Prostate gland (tissue), 2 donors: ENCODE measurements at places on chromosomes 3 and 15.
A peak's percentile ranks its signal among the peaks of the same experiment; 100 is the strongest.

DNA sequence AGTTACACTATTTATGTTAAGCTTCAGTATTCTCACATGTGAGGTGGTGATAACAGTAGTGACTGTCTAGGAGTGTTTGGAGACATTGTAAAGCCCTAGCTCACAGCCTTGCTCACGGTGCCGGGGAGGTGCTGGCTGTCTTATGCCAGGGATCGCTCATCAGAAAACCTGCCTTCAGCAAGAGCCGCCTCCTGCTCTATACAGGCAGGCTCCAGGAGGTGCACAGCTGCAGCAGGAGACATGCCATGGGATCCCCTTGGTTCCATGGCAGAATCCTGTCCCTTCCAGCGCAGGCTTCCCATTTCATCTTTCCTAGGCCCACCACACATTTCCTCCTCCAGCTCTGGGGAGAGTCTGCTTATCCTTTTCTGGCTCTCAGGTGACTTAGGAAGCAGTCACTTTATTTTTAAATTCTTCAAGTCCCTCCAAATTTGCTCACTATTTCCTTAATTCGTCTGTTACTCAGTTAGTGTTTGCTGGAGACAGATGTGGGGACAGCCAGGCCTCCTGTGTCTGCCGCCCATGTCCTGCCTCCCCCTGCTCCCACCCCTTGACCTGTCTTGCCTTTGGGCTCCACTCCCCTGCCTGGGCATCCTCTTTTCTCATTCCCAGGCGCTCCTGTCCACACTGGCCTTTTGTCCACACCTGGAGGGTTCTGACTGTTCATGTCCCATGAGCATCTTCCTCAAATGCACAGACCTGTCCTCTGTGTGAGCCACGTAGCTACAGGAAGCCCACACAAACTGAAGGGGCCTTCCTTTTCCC lies 31.7 kb downstream of the SLCO2A1 start:
- DNase-seq = no peak

DNA sequence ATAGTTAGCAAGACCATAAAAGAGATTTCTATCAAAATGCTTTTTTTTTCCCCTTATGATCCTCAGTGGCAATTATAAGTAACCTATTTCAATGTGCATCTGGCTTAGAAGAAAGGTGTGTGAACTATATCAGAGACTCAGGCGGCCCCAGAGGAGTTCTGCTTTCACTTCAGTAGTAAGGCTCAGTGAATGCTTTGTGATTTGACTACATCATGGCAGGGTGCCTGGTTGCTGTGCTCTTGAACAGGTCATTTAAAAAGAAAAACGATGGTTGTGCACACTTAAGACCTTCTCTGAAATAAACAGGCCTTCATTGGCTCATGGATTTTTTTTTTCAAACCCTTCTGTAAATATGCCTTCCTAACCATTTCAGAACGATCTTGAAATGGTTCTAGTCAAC lies 400.4 kb upstream of the RARB start:
- no peak for DNase-seq

DNA sequence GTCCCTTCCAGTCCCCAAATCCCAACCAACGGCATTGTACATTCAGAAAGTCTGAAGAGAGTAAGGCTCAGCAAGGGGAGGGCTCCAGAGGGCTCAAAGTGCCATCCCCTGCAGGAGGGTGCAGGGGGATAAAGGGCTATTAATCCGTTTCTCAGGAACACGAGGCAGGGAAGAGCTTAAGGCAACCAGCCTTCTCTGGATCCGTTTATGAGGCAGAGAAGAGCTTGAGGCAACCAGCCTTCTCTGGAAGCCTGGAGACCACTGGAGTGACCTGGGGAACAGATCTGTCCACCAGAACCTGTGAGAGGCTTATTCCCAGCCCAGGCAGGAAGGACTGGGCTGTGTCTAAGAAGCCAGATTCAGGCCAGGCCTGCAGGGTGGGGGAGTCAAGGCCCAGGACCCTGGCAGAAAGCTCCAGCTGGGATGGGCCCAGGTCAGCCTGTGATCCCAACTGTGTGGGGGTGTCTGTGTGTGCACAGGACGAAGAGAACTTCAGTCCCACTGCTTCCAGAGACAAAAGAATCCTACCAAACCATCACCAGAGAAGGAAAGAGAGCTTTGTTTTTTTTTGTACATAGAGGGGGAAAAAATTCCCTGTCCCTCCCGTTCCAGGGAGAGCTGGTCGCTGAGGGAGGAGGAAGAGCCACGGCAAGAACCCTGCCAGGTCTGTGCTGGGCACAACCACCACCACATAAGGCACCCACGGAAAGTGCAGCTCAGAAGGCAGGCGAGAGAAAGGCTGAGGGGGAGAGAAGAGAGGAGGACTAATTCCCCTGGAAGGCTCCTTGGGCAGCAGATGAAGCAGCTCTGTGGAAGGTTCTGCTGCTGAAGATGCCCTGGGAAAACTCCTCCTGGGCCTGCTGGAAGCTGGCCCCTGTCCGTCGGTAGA lies 1.6 kb upstream of the ULK3 start:
- DNase-seq = no peak

DNA sequence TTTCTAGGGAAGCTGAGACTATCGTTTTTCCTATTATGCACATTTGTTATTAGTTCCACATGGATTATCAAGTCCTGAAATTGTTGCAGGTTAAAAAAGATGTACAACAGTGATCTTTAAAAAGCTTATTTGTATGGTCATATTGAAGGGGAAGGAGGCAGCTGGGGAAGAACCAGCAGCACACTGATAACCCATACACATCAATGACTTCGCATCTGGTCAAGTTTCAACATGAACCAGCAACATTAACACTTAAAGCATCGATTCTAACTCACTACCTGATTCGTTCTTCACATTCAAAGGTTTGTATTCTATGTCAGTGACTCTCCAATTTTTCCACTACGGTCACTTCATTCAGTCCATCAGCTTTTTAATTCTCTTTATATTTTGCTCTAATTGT lies 56.4 kb downstream of the NCEH1 start:
- no peak for DNase-seq

GRCh38 chr15:28167042-28167441 lies 67.9 kb upstream of the OCA2 start:
- no peak for DNase-seq

DNA sequence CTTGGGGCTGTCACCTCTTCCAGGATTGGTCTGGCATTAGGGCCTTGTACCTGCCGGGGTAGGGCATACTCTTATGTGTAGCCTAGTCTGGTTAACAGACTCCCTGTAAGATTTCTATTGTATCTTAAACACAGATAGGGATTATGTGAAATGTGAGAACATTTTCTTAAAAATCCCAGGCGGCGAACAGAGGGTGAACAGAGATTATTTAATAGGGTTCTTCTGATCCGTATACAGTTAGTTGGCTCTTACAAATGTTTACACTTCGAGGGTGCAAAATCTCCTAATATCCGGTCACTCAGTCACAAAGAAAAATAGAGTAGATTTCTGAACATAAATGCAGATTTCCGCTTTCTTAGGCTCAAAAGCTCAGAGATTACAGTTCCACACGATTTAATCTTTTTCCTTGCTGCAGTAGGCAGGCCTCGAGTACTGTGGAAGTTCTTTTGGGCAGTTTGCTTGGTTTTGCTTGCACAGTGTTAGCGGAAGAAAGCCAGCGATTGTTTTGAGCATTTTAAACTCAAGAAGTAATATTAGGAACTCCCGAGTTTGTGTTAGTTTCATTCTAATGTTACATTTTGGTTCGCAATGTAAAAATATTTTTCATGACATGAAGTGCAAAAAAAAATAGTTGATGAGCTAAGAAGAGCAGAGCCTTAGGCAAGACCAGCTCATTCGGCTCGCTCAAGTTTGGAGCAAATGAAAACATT lies 993 bp downstream of the PLCL2 start:
- no peak for DNase-seq

GRCh38 chr3:124147946-124148345 lies 156.0 kb upstream of the ROPN1 start:
- no peak for DNase-seq

- DNase-seq = no peak
Observed at GRCh38 chr3:18069568-18069967, 327.1 kb upstream of the TBC1D5 start.

GRCh38 chr3:130256821-130257340 lies 88.6 kb upstream of the COL6A5 start:
- no peak for DNase-seq

DNA sequence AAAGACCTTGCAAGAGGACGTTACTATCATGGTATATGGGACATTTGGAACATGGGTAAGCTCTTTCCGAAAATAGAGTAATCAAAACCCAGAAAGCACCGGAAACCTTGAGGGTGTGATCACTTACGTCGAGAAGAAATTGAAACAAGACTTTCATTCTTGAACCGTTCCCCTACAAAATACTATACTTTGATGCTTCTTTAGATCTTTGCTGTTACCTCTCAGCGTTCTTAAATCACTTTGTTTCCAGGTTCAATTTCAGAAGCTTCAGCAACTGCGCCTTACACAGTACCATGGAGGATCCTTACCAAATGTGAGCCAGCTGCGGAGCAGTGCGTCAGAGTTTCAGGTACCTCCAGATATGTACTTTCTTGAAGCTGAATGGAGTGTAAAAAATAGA lies 10.1 kb downstream of the CRTC3 start:
- DNase-seq = no peak

DNA sequence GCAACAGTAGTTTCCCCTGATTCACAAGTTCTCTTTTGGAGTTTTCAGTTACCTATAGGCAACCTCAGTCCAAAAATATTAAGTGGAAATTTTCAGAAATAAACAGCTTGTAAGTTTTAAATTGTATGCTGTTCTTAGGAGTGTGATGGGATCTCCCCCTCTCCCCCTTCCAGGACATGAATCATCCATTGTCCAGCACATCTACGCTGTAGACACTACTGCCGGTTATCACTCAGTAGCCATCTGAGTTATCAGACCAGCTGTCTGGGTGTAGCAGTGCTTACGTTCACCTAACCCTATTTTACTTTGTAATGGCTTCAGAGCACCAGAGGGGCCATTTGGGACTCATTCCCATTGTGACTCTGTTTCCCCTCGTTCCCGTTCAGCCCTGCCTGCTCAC lies 96.7 kb upstream of the PLXNA1 start:
- no peak for DNase-seq

GRCh38 chr15:94584833-94585244 lies 353.5 kb downstream of the MCTP2 start:
- DNase-seq = no peak

GRCh38 chr15:69272139-69272538 lies 26.6 kb upstream of the PAQR5 start:
- DNase-seq = no peak

DNA sequence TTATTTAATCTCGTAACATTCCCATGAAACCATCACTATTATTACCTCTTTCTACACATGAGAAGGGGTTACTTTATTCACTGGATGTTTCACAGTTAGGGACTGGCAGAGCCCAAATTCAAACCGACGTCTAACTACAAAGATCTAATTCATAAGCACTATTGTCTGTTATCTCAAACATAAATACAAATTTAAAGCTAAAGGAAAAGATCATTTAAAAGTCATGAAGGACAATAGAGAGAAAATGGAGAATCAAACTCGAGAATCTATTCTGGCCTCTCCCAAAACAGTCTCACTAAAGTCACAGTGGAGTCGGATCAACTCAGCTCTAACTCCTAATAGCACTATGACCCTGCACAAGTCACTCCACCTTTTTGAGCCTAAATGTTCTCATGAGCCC lies 287.7 kb downstream of the ZIC4 start:
- DNase-seq = no peak

DNA sequence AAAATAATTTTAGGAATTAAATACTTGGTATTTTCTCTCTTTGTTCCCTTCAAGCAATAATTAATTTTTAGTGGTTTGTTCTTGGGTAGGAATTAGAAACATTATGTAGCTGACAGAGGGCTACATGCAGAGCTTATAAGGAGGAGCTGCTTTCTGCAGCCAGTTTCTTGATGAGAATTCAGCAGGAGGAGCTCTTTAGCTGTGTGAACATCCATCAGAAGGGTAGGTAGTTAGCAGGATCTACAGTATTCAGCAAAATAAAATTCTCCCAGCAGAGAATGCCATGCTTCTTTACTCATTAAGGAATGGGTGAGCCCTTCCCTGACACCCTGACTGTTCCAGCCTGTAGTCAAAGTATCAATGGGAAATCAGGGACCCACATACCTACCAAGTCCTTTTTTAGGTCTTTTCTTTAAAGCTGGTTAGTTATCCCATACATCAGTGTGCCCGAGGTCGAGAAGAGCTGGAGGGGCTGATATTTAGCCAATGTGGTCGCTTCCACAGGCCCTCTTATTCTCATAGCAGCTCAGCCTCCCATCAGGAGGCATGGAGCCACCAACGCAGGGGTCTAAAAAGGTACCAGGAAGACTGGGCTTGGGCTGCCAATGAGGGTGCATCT lies 54.0 kb downstream of the KCNAB1 start:
- DNase-seq = no peak

DNA sequence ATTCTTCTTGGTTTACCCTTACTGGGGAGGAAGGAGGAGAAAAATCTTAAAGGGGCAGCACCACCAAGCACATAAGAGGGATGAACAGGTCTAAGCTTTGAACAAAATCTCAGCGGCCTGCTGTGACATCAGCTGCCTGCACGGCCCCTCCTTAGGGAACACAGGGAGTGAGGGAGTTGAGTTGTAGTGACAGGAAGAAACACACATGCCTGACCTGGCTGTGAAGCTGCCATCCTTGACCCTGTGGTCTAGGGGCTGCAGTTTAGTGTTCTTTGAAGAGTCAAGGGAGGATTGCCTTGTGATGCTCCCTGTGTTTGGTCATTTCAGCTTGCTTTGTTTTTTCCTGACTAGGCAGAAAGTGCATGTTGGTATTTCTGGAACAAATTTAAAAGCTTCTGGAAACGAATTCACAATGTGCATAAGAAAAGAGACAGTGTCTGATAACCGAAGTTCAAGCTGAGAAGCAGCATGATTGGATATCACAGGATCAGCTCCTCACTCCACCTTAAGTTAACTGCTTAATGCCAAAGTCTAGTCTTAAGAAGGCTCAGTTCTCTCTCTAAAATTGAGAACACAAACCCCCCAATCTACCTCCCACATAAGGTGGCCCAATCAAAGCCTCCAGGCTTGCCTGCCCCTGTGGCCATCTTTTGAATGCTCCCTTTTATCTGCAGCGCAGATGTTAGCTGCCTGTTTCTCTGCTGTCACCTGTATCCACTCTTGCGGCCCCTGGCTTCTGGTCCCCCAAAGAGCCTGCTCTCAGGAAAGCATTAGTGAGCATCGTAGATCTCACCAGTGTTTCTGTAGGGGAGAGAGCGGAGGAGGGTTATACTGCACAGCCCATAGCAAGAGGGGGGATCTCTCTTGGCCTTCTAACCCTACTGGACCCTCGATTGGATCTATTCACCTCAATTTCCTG lies 82.2 kb downstream of the SCN11A start:
- DNase-seq = no peak

DNA sequence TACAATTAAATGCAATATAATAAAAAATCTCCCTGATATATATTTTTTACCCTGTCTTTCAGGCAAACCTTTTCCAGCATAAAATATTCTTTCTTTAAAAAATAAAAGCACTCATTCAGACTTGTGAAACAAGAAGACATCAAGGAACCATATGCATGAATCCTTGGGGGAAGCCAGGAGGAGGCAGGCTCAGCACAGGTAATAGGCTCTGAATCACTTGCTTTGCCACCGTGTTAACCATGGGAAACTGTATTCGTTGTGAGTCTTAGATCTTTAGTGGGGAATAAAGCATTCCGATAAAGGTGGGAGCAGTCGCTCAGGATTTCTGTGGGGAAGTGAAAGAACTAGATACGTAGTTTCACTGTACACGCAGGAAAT lies 42.4 kb downstream of the FBN1 start:
- DNase-seq = no peak

GRCh38 chr15:50354838-50355618 lies at the start of gene GABPB1:
TSS of gene GABPB1 (minus strand) at chr15:50355198. CDS start at chr15:50309798, 45,400 bp downstream.
- DNase-seq = peak; percentile 82

GRCh38 chr3:151265866-151266265 lies 12.5 kb downstream of the P2RY14 start:
- no peak for DNase-seq

GRCh38 chr3:124862006-124862405 lies 25.2 kb downstream of the ITGB5 start:
- DNase-seq = no peak
